ENCODE measurements at places on chromosomes 16 and 17.

GRCh38 chr17:17425005-17425404 lies 51.8 kb upstream of the MED9 start:
- DNase-seq = no peak

DNA sequence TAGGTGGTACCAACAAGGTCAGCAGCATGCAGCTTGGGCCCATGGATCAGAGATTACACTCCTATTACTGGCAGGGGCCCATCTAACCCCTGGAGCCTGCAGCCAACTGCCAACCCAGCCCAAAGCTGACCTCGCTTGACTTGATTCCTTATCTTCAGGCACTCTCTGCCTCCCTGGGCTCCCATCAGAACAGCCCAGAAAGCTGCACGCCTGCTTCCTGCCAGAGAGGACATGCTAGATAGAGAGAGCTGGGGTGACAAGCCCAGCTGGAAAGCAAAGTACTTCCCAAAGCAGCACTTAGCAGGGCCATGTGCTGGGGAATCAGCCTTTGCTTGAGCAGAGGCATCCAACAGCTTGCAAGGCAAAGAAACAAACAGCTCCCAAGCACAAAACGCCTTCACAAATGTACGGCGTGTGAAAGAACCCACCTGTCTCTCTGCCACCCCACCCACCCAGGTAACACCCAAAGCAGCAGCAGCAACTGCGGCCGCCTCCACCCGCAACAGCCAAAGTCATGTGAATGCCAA lies 74.2 kb upstream of the NLK start:
- DNase-seq = no peak

DNA sequence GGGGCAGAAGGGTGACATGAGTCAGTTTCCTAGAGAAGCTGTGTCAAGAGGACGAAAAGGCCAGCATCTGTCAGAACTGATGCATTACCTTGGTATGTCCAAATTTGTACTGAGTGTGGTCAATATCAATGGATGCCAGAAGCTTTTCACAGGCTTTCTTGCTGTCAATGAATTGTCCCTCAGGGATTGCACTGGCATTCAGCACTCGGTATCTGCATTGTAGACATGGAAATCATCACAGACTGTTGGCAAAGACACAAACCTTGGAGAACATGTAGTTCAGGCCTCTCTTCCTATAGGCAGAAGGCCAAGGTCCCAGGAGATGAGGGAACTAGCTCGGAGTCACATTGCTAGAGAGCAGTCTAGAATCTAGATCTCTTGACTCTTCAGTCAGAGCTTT lies 16.6 kb downstream of the MYH3 start:
- DNase-seq = no peak

- DNase-seq = peak; percentile 70
Observed at GRCh38 chr17:63476854-63477479, at the start of gene ACE. Gene ACE, plus strand, starts transcription at chr17:63477061. Its CDS starts 34 bp downstream, at chr17:63477095.

DNA sequence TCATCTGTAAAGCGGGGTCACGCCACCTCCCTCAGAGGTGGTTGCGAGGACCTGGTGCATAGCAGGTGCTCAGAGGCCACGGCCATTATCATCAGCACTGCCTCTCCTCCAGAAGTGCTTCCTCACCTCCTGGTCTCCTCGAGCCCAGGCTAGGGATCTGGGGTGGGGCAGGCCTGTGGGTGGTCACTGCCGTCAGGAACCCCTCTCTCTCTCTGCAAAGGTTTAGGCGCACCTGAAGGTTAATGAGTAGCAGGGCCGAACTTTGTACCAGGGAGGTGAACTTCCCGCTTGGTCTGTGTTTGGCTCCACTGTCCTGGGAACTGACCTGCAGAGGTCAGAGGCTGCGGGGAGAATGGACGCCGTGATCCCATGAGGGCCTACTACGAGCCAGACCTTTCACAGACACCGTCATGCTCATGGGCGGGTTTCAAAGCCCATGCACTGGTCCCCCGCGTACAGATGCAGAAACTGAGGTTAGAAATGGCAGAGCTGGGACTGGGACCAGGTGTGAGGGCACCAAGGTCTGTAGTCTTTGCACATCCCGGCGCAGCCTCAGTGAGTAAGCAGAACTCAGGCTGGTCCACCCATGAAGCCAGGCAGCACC lies 13.8 kb downstream of the JUP start:
- DNase-seq = no peak

DNA sequence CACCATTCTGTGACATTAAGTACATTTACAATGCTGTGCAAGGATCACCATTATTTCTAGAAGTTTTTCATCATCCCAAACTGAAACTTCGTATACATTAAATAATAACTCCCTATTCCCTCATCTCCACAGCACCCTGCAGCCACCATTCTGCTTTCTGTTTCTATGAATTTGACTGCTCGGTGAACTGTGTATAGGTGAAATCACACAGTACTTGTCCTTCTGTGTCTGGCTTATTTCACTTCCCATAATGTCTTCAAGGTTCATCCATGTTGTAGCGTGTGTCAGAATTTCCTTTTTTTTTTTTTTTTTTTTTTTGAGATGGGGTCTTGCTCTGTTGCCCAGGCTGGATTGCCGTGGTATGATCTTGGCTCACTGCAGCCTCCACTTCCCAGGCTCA lies 20.4 kb downstream of the RAP1GAP2 start:
- no peak for DNase-seq

DNA sequence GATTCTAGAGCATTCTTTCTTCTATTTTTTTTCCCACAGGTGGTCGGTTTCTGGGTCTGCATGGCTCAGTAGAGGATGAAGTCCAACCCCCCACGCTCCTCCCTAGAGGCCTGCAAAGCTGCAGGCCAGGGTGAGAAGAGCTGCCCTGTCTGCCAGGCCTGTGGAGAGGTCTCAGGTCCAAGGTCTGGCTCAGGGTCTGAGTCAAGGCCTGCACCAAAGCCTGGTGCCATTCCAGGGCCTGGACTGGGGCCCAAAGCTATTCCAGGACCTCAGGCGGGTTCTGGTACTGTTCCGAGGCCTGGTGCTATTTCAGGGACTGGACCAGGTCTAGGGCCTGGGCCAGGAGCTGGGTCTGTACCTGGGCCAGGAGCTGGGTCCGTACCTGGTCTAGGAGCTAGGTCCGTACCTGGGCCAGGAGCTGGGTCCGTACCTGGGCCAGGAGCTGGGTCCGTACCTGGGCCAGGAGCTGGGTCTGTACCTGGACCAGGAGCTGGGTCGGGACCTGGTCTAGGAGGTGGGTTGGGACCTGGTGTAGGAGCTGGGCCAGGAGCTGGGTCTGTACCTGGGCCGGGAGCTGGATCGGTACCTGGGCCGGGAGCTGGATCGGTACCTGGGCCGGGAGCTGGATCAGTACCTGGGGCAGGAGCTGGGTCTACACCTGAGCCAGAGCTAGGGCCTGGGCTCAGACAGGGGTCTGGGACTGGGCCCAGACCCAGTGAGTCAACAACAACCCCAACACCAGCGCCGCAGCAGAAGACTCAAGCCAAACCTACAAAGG lies 3.4 kb downstream of the SDR42E2 start:
- no peak for DNase-seq

- DNase-seq = no peak
Observed at GRCh38 chr16:10847176-10847575, 28.6 kb upstream of the TVP23A start.

GRCh38 chr16:72939247-72939646 lies 108.7 kb downstream of the ZFHX3 start:
- DNase-seq = no peak

GRCh38 chr16:3988824-3989223 lies 108.3 kb upstream of the CREBBP start:
- DNase-seq = no peak

DNA sequence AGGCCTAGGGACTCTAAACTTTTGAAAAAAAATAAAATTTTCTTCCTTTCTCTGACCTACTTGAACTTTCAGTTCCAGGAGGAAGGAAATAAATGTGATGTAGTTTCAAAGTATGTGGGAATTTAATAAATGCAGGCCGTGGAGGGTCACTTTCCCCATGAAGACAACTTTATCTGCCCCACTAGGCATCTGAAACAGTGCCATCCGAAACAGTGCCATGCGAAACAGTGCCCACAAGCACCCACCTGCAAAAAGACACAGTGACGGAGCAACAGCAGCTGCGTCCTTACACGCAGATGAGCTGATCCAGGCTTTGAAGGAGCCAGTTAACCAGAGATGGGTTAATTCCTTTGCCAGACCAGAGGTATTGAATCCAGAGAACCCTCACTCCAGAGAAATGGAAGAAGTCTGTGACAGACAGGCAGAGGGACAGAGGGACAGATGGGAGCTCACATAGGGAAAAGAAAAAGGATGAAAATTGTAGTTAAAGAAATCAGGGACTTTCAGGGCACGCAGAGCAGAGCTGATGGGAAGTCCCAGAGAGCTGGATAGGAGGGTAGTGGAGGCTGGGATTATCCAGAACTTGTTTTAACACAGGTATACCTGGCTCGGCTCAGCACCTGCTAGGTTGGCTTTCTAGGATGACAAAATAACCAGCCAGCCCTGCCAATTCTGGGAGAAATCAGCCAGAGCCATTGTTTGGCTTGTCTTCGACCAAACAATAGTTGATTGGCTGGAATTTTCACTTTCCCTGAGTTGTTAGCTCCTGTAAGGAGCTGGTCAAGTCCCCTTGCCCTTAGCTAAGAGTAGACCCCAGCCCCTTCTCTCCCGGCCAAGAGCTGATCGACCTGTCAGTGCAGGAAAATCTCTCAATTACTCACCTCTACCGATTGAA lies 17.1 kb upstream of the HOXB13 start:
- DNase-seq = no peak

GRCh38 chr16:25107466-25107792 lies 4.1 kb upstream of the LCMT1 start:
- no peak for DNase-seq

- DNase-seq = no peak
Observed at GRCh38 chr17:46854948-46855347, 3.6 kb downstream of the WNT9B start.

DNA sequence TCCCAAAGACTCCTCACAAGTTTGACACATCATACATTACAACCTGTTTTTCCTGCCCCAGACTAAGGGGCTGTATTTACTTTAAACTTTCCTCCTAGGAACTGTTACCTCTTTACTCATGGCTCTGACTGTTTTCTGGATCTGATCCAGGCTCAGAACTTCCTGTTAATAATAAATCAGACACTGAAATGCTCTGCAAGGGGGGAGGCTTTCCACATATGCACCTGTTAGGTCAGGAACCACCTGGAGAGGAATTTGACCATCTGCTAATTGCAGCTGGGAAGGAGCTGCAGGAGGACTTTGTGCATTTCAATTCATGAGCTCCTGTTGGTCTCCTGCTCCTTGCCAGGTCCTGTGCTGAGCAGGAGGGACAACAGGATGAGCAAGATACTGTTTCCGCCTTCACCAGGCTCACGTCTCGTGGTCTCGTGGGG lies 476.9 kb upstream of the CDH5 start:
- no peak for DNase-seq

- no peak for DNase-seq
Observed at GRCh38 chr17:43316522-43317142, 82.2 kb upstream of the ARL4D start.

DNA sequence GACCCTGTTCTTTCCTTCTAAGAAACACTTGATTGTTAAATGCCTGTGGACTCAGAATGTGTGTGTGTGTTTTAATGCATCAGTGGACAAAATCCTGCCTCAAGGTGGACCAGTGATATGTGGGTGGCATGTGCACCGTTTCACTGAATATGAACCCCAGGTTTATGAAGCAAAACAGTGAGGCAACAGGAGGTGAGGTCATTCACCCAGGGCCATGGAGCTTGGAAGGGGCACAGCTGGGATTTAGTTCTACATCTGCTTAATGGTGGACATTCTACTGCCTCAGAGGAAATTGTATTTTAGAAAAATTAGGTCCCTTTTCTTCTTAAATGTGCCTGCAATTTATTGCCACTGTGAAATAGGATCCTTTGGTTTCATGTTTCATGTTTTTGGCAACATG lies 549.5 kb upstream of the EEF2KMT start:
- DNase-seq = no peak

GRCh38 chr16:89049484-89050118 lies 44.1 kb upstream of the ACSF3 start:
- no peak for DNase-seq

DNA sequence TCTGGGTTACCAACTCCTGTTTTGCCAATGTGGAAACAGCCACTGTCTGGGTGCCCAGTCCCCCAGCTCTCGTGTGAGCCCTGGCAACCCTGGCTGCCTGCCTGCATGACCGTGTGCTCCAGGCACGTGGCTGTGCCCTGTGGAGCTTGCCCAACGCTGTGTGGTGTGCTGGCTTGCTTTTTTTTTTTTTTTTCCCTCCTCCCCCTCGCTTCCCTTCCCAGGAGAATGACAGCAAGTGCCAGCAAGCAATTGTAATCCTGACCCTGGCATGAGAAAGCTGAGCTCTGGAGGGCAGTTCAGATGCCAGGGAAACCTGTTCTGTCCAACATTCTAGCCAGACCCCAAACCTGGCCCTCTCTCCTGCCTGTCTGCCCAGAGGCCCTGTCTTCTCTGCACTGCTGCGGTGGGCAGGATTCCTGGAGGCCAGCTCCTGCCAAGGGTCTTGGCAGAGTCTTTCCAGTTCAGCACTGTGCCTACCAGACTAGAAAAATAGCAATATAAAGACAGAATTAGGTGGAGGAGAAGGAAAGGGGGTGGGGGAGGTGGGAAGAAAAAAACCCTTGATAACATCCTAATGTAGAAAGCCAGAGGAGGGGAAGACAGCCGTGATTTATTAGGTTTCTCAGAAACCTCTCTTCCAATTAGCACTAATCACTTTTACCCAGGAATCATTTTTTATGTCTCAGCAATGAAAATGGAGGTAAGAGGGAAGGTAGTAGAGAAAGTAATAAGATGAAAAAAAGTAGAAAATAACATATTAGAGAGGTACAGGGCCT lies 9.0 kb downstream of the HLF start:
- DNase-seq = no peak

DNA sequence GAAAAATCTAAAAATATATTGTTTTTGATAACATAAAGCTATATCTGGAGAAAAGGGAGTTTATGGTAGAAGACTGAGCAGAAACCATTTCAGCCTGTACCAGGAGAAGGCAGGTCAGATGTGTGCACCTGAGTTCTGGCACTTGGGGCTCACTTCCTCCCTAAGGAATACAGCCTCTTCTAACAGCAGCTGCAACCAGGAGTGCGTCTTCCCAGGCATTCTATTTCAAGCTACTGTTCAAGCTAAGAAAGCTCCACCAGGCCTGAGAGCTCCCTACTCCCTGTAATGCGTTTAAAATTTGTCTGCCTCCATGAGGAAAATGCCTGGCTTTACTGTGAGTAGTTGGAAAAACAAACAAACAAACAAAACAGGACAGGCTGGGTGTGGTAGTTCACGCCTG lies 96.1 kb downstream of the ZNF778 start:
- DNase-seq = no peak
